ENCODE measurements at places on chromosomes 7 and 10.
A peak's percentile ranks its signal among the peaks of the same experiment; 100 is the strongest.

- DNase-seq: no peak
Measured at GRCh38 chr7:117010375-117011133, 57.3 kb downstream of the ST7 start.

GRCh38 chr7:117755136-117755535 is 118.1 kb downstream of the CTTNBP2 start:
- DNase-seq: no peak

- DNase-seq: no peak
Measured at GRCh38 chr10:35208536-35208935, 81.9 kb downstream of the CREM start.

GRCh38 chr7:45469103-45469502 is 105.1 kb upstream of the ADCY1 start:
- no peak for DNase-seq

- DNase-seq: no peak
Measured at GRCh38 chr10:86500846-86501245, 20.7 kb downstream of the WAPL start.

- DNase-seq: no peak
Measured at GRCh38 chr7:1123715-1124114, 35.8 kb downstream of the GPER1 start.

GRCh38 chr7:80600046-80600445 is 38.4 kb upstream of the CD36 start:
- no peak for DNase-seq

- peak; percentile 29 for DNase-seq
Measured at GRCh38 chr10:96470116-96470743, 43.5 kb downstream of the TLL2 start.

GRCh38 chr10:27743012-27743876 is 2.4 kb downstream of the MKX start:
- peak; percentile 15 for DNase-seq

DNA sequence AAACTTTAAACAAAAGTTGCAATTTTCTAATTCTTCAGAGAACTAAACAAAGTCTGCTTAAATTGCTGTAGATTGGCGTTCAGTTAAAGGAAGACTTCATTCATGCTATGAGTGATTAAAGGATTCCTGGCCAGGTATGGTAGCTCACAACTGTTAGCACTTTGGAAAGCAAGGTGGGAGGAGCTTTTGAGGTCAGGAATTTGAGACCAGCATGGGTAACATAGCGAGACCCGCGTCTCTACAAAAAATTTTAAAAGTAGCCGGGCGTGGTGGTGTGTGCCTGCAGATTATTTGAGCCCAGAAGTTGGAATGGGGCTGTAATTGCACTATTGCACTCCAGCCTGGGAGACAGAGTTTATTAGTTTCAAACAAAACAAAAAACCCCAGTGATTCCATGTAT is 13.5 kb upstream of the SCRN1 start:
- no peak for DNase-seq

DNA sequence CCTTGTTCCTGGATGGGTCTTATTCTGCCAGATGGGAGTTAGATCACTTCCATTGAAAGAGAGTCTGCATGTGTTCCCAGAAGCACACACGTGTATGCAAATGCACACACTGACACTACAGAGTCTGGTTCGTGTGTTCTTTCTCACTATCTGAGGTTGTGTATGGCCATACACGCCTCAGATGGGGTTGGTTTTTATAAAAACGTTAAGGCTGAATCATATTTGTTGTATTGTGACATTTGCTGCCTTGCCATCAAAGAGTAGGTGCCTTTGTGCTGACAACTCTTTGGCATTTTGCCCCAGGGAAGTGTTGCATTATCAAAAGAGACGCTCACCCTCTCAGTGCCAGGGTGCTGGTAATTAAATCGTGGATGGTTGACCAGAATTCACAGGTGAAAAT is 37.7 kb upstream of the HDAC9 start:
- no peak for DNase-seq

DNA sequence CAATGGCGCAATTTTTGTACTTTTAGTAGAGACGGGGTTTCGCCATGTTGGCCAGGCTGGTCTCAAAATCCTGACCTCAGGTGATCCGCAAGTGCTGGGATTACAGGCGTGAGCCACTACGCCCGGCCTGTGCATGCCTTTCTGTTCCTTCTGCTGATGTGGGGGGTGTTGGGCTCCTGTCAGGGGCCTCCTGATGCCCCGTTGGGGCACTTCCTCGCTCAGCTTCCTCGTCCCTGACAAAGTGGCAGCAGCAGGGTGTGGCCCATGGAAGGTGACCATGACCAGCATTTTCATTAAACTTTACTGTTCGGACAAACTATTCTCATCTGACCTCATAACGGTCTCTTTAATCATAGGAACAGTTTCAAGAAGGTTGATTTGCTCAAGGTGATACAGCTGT is 69.4 kb downstream of the TBXAS1 start:
- no peak for DNase-seq

DNA sequence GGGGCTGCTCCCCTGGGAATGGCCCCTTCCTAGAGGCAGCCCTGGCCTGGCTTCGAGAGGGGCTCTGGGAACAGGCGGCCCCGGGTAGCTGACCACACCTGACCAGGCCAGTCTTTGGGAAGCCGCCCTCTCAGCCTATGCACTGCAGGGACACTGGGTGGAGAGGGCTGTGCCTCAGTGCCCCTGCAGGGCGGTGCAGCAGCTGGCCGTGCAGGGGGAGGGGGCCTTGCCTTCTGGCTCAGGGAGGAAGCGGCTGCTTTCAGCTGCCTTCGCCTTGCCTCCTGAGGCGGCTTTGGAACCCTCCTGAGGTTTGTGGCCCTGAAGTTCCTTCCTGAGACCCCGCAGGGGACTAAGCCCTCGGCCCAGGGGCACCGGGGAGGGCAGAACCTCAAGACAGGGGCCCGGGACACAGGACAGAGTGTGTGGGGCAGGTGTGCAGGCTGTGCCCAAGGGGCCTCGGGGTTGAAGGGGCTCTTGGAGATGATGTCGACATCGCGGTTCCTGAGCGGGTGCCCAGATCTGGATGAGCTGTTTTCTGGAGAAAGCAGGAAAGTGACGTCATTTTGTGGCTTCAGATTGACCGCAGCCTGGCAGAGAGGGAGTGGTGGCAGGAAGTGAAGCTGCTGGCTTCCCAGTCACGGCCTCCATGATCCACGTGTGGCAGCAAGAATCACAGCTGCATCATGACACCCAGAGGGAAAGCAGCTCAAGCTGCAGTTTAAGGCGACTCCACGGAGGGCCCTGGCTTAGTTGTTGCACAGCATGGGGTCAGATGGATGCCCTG is 17.7 kb downstream of the ADAM8 start:
- DNase-seq: no peak

DNA sequence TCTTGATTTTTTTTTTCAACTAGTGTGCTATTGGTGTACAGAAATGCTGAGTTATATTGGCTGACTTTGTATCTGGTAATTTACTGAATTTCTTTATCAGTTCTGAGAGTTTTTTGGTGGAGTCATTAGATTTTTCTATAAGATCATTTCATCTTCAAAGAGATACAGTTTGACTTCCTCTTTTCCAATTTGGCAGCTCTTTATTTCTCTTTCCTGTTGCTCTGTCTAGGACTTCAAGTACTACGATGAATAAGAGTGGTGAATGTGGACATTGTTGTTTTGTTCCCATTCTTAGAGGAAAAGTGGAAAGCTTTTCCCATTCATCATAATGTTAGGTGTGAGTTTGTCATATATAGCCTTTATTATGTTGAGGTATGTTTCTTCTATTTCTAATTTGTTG is 50.2 kb downstream of the LOXL4 start:
- DNase-seq: no peak

GRCh38 chr10:98318861-98319260 is 50.9 kb upstream of the LOXL4 start:
- DNase-seq: no peak

- no peak for DNase-seq
Measured at GRCh38 chr7:107122486-107122911, 46.3 kb upstream of the HBP1 start.

GRCh38 chr10:1364151-1364910 is 308.1 kb downstream of the WDR37 start:
- no peak for DNase-seq

DNA sequence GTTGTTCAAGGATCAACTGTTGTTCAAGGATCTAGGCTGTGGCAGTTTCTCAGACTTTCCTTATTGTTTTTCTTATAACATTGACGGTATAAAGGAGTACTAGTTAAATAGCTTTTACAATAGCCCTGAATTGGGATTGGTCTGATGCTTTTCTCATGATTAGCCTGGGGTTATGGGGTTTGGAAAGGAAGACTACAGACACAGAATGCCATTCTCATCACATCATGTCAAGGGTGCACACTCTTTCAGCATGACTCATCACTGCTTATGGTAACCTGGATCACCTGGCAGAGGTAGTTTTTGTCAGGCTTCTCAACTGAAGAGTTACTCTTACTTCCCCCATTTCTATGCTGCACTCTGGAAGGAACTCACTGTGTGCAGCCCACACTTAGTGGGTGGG is 194.2 kb upstream of the NPSR1 start:
- DNase-seq: no peak

- DNase-seq: no peak
Measured at GRCh38 chr7:38020121-38020785, 99.8 kb downstream of the EPDR1 start.

DNA sequence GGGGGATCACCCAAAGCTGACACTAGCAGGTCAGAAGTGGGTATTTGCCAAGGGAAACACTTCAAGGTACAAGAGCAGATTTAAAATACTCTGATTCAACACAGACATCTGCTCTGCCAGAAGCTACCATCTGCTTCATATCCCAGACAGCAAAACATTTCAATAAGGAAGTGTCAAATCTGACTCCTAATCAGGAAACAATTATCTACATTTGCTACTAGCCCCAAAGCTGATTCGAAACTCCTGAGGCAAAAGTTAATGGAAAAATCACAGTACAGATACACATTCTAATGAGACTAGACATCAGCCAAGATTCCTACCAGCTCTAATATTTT is 48.9 kb downstream of the PARD3 start:
- peak; percentile 53 for DNase-seq

DNA sequence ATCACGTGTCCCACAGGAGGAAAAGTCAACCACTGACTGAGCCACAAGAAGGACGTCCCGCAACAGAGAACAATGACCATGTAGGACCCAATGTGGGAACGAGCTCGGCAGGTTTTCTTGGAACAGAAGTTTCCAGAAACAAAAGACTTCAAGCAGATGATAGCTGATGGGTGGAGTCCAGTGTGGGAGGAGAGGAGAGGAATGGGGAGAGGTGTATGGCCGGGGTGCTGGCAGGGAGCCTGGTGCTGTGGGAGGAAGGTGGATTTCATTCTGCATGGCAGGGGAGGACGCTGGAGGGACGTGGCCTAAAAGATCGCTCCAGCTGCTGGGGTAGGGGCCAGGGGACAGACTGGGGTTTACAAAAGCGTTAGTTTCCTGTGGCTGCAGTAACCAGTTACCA is 48.5 kb upstream of the LMTK2 start:
- DNase-seq: no peak

DNA sequence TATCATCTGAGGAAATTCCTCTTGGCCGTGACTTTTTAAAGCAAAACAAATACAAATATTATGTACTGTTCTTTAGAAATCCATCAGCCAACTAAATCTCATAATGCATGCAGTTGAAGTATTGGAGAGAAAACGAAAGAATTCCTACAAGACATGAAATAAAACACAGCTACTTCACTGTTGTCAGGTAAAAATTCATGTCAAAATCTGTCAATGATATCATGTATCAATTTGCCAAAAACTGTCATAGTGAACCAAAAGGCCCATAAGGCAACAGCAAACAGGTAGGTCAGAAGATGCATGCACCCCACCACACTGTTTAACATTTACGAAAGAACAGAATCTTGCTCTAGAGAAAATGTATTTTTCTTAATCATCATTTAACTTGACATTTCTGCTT is 2.3 kb downstream of the GPR22 start:
- DNase-seq: no peak

- no peak for DNase-seq
Measured at GRCh38 chr7:70353946-70354335, 755.7 kb downstream of the AUTS2 start.

GRCh38 chr10:124709861-124710260 is 34.3 kb downstream of the FAM53B start:
- no peak for DNase-seq

- no peak for DNase-seq
Measured at GRCh38 chr10:131925011-131925649, 24.3 kb downstream of the PPP2R2D start.

GRCh38 chr10:103882285-103883007 is 27.1 kb upstream of the SH3PXD2A start:
- no peak for DNase-seq

GRCh38 chr10:113322843-113323242 is 230.0 kb upstream of the HABP2 start:
- no peak for DNase-seq

GRCh38 chr7:37142958-37143357 is 305.7 kb downstream of the ELMO1 start:
- no peak for DNase-seq

GRCh38 chr7:100089458-100090196 is 858 bp downstream of the COPS6 start:
- DNase-seq: no peak

DNA sequence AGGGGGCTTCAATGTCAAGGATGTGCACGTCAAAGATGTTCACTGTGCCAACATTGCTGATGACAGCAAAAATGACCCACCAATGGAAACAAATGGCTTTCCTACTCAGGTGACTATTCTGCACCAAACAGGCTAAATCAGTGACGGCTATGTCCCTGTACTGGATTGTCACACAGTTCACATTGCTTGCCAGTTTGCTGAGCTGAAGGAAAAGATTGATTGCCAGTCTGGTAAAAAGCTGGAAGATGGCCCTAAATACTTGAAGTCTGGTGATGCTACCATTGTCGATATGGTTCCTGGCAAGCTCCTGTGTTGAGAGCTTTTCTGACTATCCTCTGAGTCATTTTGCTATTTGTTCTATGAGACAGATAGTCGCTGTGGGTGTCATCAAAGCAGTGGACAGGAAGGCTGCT is 202.2 kb upstream of the ETV1 start:
- no peak for DNase-seq

- DNase-seq: no peak
Measured at GRCh38 chr7:44665531-44666213, 59.2 kb downstream of the OGDH start.

DNA sequence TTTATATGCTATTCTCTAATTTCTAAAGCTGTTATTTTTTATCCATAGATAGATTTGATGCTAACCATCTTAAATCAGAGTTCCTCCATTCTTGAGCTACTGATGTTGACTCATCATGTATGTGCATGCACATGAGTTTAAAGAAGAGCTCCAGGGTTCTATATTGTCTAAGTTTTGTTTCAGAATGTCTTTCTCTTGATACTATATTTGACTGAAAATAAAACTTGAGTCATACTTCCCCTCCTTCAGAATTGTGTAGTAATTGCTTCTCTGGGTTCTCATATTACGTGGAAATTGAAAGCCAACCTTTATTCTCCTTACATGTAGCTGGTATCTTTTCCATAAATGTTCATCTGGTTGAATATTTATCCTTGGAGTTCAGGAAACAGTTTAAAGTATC is 89.4 kb downstream of the LRRTM3 start:
- DNase-seq: no peak
